ENCODE measurements at places on chromosomes 2 and 18.

DNA sequence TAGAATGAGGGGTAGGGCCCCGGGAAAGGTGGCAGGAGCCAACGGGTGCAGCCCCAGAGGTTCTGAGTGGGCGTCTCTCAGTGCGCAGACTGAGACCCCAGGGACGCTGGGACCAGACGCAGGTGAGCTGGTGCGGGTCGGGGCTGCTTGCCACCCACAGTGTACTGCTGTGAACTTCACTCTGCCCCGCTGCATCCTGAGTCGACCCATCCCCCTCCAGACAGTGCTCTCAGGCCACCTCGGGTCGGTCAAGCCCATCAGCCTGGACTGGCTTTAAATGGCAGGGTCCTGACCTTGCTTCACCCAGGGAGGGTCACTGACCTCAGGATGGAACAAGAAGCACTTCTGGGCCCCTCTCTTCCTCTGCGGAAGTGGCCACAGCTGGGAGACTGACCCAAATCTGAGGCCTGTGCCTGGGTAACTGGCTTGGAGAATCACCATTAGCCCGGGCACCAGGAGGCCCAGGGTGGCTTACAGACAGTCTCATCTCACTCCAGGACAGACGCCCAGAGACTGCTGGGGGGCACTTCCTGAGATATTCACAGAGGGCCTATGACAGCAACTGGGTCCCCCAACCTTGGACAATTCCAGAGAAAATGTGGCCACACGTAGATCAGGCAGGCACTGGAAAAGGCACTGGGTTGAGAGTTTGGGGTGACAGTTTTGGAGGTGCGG is 23.7 kb upstream of the BOK start:
- DNase-seq, result no peak

- DNase-seq, result no peak
Measured at GRCh38 chr2:54572262-54572635, 116.1 kb downstream of the SPTBN1 start.

GRCh38 chr2:241074065-241074818 is 27.8 kb downstream of the MTERF4 start:
- no peak for DNase-seq

- no peak for DNase-seq
Measured at GRCh38 chr2:201959626-201960025, 74.0 kb upstream of the FZD7 start.

- DNase-seq, result no peak
Measured at GRCh38 chr18:73283032-73283431, 415.2 kb upstream of the NETO1 start.

GRCh38 chr18:6866552-6867085 is 137.1 kb downstream of the ARHGAP28 start:
- no peak for DNase-seq

GRCh38 chr2:229170916-229171315 is 100.2 kb downstream of the PID1 start:
- no peak for DNase-seq

DNA sequence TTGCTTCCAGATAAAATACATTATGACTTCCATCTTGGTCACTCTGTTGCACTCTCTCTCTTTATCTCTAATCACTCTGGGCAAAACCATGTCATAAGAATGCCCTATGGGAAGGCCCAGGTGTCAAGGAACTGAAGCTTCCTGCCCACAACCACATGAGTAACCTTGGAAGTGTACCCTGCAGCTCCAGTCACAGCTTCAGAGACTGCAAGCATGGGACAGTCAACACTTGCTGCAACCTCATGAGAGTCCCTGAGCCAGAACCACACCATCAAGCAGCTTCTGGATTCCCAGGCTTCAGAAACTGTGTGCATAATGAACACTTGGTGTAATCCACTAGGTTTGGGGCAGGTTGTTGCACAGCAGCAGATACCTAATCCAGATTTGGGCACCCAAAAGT is 121.1 kb upstream of the BCL2L11 start:
- no peak for DNase-seq

DNA sequence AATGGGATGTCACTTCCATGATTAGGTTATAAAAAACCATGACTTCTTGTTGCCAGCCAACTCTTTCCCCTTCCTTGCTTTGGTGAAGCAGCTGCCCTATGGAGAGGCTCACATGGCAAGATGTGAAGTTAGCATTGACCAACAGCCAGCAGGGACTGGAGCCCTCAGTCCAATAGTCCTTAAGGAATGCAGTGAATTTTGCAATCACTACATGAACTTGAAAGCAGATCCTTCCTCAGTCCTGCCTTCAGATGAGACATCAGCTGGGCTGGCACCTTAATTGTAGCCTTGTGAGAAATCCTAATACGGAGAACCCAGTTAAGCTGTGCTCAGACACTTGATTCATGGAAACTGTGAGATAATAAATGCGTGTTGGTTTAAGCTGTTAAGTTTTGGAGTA is 61.8 kb downstream of the ATP8B1 start:
- no peak for DNase-seq

DNA sequence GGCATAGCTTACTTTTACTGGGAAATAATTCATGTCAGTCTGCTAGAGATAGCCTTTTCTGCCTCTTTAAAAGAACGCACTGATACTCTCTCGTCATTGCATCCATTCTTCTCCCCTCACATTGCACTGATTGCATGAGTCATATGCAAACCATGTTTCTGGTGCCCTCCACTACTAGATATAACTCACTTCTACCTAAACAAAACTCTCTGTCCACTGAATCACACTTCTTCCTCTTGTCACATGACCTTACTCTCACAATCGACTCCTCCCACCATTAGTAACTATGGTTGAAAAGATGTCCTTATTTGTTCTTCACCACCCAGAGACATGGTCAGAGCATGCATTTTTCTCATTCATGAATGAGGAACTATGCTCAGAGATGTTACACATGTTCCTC is 158.0 kb downstream of the CSRNP3 start:
- DNase-seq, result no peak

- no peak for DNase-seq
Measured at GRCh38 chr18:47262301-47263149, 11.1 kb upstream of the SKOR2 start.

GRCh38 chr2:62512384-62512783 is 6.4 kb upstream of the TMEM17 start:
- DNase-seq, result no peak

DNA sequence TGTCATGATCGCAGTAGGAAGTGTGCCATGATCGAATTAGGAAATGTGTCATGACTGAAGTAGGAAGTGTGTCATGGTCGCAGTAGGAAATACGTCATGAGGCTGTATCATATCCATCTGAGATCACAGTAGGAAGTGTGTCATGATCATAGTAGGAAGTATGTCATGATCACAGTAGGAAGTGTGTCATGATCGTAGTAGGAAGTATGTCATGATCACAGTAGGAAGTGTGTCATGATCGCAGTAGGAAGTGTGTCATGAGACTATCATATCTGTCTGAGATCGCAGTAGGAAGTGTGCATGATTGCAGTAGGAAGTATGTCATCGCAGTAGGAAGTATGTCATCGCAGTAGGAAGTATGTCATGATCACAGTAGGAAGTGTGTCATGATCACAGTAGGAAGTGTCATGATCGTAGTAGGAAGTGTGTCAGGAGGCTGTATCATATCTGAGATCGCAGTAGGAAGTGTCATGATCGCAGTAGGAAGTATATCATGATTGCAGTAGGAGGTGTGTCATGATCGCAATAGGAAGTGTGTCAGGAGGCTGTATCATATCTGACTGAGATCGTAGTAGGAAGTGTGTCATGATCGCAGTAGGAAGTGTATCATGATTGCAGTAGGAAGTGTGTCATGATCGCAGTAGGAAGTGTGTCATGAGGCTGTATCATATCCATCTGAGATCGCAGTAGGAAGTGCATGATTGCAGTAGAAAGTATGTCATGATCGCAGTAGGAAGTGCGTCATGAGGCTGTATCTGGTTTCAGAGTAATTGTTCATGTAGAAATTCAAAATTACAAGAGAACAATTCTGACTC is 56.4 kb upstream of the NFATC1 start:
- DNase-seq, result no peak

GRCh38 chr18:10851824-10852319 is 297.5 kb downstream of the PIEZO2 start:
- DNase-seq, result peak; percentile 19

DNA sequence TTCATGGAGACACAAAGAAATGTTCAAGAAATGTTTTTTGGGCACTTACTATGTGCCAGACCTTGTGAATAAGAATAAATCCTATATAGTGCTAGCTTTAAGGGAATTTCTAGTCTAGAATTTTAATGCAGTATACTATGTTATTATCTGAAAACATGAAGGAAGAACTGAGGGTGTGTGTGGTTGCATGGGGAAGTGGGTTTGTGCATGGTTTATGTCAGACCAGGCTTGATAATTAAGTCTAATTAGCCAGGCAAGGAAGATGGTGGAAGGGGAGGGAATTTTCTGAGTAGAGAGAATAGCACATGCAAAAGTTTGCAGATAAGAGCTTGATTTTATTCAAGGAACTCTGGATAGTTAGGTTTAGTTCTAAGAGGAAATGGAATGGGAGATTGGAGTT is 6.5 kb downstream of the RBBP8 start:
- no peak for DNase-seq

DNA sequence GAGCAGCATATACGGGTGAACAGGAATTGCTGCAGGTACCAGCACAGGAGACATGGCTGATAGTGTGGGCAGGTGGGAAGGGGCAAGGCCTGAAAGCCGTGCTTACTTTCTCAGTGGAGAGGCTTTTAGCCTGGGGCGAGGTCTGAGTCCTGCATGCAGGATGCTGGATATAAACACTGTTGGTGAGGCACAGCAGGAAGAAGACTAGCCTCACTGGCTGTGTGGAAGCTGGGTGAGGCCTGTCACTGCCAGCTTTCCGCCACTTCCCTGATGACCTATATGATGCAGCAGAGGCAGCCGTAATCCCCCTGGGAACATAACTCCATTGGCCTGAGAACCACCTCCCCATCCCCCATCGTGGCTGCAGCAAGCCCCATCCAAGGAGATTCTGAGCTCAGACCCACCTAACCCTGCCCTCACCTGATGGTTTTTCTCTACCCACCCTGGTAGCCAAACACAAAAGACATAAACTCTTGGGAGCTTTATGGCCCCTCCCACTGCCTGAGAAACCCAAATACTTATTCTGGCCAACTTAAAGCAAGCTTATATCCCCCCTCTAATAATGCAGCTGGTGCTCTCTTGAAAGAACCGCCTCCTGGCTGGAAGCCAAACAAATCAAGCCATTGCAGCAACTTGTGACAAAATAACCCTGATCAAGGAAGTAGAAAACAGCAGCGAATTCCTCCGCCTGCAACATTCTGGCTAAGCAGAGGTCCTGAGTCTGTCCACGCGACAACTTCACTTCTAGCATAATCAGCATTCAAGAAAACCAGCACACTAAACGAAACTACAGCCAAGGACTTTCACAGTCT is 54.6 kb upstream of the DSC1 start:
- no peak for DNase-seq

DNA sequence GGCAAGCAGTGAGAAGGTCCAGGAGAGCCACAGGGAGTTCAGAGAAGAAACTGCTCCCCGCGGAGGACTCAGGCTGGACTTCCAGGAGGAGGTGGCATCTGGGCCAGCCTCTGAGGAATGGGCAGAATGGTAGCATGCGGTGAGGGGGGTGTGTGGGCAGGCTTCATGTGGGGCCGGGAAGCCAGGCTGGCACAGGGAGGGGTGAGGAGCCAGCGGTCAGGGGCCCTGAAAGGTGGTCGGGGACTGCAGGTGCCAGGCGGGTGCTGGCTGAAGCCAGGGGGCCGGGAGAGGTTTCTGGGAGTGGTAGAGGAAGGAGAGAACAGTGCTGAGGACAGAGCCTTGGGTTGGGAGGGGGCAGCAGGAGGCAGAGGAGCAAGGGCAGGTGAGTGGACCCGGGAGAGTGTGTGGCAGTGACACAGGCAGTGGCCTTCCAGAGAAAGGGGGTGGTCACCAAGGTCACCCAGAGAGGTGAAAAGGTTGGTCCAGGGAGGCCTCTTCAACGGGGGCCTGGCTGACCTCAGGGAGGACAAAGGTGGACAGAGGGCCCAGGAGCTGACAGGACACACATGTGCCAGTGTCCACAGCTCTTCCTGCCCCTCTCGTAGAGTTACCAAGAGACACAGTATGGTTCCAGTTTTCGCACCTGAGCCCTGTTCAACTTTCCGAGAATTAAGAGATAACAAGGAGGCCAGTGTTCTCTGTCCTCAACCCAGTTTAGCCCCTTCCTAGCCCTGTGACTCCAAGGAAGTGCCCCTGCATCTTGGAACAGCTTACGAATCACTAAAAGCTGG is 101.2 kb upstream of the ASB18 start:
- DNase-seq, result no peak

GRCh38 chr18:32175265-32175664 is 14.6 kb upstream of the MEP1B start:
- DNase-seq, result no peak
